AG04450 (cell line): ENCODE measurements at places on chromosomes 5 and 9.

- no peak for DNase-seq
Observed at GRCh38 chr9:132464547-132464946, 54.5 kb downstream of the CFAP77 start.

DNA sequence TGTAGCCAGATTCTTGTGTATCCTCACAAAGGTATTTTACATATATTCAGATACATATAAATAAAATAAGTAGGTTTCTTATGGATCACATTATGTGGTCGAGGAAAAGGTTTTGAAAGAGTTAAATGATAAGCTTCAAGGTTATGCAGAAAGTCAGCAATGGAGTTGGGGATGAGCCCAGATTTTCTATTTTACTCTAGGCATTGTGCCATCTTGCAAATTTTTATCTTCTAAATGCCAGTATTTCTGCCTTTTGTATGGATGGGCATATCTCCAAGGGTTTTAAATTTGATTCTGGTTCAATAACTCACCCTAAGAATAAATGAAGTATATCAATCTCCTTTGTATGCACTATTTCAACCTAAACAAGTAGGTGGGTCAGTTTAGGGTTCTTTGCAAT lies 410.7 kb downstream of the DMRTA1 start:
- no peak for DNase-seq

GRCh38 chr5:111478266-111478665 lies 34.1 kb downstream of the STARD4 start:
- no peak for DNase-seq

DNA sequence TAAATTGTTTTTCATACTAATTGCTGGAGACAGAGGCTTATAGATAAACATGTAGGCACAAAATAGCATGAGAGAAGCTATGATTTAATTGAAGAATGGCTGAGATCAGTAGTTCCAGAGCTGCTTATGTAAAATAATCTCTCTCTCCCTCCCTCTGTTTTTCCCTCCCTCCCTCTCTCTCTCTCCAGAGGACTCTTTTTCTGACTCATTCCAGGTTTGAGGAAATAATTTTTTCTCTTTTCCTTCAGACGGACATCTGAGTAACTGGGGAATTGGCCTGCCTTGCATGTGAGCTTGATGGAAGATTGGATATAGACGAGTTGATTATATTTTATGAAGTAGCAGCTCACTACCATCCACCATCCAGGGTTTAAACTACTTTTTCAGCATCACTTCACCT lies 35.5 kb downstream of the KCTD16 start:
- DNase-seq = no peak

- no peak for DNase-seq
Observed at GRCh38 chr9:14769230-14769571, 46.7 kb upstream of the CER1 start.
